GM18507 (cell line): ENCODE measurements at places on chromosomes 5 and 9.

- no peak for DNase-seq
Observed at GRCh38 chr9:4590430-4591122, 71.5 kb upstream of the PLPP6 start.

DNA sequence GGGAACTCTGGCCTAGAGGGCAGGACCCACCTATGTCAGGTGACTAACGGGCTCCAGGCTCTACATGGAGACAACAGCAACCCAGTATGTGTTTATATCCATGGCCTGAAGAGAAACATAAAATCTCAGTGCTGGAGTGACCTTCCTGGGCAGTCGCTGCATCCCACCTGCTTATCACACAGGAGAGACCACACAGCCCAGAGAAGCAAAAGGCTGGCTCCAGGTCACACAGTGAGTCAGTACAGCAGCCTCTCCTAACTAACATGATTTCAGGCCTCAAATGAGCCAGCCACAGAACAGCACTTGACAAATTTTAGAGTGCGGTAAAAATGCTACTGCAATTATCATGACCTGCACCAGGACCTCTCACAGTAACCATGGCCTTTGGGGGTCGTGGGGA is 54.0 kb upstream of the TGFBR1 start:
- DNase-seq = no peak

GRCh38 chr9:124550072-124550471 is 42.9 kb upstream of the NR5A1 start:
- DNase-seq = no peak

DNA sequence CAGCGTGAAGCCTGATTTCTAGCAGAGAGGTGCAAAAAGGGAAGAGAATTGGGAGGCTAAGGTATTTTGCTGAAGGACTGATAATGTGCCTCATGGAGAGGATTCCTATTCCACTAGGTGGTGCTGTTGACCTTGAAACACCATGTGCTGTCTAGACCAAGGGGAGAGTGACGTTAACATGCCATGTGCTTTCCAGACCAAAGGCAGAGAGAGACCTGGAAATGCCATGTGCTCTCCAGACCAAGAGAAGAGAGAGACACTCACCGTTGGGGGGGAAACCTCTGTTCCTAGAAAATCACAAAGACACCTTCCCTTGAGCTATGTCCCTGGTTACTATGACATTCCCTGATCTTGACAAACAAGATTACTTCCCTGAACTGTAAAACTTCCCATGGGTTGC is 286.0 kb upstream of the TUSC1 start:
- peak; percentile 5 for DNase-seq

- DNase-seq = no peak
Observed at GRCh38 chr5:75062925-75063531, 10.7 kb upstream of the GCNT4 start.

DNA sequence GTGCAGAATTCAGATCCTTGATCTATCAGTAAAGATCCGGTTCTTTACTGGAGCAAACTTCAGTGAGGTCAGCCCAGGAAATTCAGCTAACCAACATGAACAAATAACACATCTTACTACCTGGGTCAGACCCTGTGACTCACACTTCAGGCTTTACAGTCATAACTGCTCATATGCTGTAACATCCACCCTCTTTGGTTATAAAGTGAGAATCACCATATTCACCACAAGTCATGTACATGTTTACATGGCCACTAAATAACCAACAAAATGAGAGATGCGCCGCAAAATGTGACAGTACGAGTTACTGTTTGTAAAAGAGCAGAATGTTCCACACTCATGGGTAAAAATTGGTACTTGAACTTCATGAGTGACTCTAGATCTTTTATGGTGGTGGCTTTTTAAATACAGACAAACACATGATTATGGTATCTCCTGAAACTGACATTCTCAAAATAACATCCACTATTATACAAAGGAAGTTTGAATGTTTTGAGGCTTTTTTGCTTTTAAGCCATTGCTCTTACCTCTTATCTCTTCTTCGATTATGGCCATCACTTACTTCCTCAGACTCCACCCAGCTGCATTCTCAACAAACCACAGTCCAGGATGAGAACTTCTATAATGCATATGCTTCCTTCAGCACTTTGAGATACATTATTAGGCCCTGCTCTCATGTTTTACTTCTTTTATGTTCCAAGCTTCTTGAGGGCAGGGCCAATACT is 516.6 kb downstream of the RAB3C start:
- DNase-seq = no peak

DNA sequence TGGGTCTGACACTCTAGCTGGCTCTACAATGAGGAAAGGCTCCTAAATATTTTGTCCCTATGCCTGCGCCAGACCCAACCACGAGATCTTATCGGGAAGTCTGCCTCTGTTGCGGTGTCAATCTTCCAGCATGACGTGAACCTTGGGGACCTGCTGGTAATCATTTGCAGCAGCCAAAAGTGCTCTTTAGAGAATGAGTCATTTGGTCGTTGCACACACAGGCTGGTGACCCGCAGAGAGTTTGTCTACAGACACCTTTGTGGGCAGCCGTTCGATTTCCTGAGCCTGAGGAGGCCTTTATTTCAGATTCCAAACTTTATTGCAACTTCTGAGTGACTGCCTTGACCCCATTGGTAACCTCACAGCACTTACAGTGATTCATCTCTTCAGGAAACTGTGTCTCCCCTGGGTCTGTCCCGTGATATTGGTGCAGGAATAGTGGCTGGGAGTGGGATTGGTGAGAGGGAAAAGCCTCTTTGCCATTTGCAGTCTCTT is 326.1 kb downstream of the NSG2 start:
- DNase-seq = no peak

DNA sequence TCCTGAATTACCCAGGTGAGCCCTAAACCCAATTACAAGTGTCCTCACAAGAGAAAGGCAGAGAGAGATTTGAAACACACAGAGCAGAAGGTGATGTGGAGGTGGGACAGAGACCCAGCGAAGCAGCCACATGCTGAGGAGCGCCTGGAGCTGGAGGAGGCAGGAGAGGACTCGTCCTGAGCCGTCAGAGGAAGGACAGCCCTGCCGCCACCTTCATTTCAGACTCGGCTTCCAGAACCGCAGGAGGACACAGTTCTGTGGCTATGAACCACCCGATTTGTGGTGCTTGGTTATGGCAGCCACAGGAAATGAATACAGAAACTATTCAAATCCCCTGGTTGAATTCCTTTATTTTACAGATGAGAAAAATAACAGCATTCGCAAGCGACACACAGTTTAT is 16.4 kb upstream of the FBP1 start:
- DNase-seq = no peak

DNA sequence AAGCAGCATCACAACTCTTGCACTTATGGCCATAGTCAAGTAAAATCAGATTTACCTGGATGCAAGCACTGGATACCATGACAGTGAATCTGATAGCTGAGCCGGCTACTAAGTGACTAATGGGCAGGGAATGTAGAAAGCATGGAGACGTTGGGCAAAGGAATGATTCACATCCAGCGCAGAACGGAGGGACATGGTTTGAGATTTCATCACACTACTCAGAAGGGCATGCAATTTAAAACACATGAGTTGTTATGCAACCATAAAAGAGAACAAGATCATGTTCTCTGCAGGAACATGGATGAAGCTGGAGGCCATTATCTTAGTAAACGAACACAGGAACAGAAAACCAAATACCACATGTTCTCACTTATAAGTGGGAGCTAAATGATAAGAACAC is 169.1 kb upstream of the PIK3R1 start:
- no peak for DNase-seq

DNA sequence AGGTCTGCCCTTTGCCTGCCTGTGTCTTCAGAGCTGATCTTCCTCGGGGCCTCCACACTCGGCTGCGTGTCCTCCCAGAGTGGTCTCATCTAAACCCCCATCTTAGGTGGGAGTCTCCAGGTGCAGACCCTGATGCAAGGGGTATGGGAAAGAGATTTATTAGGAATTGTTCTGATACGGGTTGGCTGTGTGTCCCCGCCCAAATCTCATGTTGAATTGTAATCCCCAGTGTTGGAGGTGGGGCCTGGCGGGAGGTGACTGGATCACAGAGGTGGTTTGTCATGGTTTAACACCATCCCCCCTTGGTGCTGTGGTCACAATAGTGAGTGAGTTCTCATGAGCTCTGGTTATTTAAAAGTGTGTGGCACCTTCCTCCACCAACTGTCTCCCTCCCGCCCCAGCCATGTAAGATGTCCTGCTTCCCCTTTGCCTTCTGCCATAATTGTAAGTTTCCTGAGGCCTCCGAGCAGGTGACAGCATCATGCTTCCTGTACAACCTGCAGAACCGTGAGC is 208.4 kb downstream of the AOPEP start:
- no peak for DNase-seq

GRCh38 chr9:118108971-118109370 is 404.8 kb downstream of the TLR4 start:
- no peak for DNase-seq
